Left colon (tissue), 2 donors: ENCODE measurements at places on chromosomes 11 and 22. TPM values are rescaled to one million over a fixed set of nuclear protein-coding genes. Genes with fewer than 3 reads are reported as not detected.

PHLDA2 gene
- total RNA-seq, result 29.9 TPM

RSF1 gene
- 47.7 TPM for total RNA-seq

SH3BP1 gene
- total RNA-seq, result 77.4 TPM

FGF4 gene
- not detected for total RNA-seq

MMP26 gene
- not detected for total RNA-seq

OR2AG1 gene
- total RNA-seq, result not detected

RIC3 gene
- 3.3 TPM for total RNA-seq

KRTAP5-8 gene
- 0.58 TPM for total RNA-seq

RAB36 gene
- total RNA-seq, result 1.2 TPM

SYT12 gene
- total RNA-seq, result 0.47 TPM

NPAS4 gene
- total RNA-seq, result 0.39 TPM

OR8A1 gene
- not detected for total RNA-seq

HORMAD2 gene
- total RNA-seq, result not detected
